Stimulated activated CD4-positive, alpha-beta T cell treated with anti-CD3 and anti-CD28 coated beads, Interleukin-15, amount 100 ng/mL, for 24 hours (primary cell): ENCODE measurements at places on chromosomes 1 and 21.

DNA sequence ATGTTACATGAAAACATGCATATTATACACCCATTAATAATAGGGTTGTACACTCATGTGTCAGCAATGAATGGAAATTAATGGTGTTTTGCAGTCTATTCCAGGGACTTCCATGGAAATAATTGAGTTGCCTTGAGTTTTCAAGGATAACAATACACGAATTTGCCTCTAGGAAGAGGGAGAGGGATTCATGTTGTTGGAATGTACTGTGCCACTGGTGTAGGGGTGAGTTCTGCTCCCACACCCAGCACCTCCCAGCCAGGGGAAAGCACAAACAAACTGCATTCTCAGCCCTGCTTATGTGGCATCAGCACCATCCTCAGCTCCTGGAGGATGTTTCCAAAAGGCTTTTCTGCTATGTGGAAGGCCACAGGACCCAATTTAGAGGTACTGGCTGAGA, 57.8 kb downstream of the BCAR3 start:
- DNase-seq: no peak

- DNase-seq: peak; percentile 64
Observed at GRCh38 chr1:206685769-206686477, 1.2 kb downstream of the MAPKAPK2 start.

- DNase-seq: no peak
Observed at GRCh38 chr1:92985101-92985500, 23.8 kb upstream of the DIPK1A start.

DNA sequence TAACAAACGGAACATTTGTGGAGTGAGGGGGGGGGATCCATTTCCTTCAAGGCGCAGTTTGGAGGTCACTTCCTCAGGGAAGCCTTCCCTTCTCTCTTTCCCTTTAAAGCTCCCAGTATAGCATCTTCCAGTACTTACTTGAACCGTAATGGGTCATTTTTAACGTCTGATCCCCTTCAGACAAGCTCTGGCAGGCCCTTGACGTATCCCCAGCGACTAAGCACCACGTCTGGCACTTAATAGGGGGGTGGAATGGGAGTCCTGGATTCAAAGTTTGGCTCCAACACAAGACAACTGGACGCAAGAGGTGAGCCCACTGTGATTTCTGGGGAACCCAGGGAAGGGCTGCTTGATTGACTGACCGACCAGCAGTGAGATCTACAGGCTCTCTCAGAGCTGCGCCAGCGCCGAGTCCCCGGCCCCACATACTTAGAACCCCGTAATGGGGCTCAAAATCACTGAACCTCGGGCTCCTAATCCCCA, 441 bp downstream of the YARS1 start:
- DNase-seq: no peak

- no peak for DNase-seq
Observed at GRCh38 chr1:77218477-77219165, 609 bp downstream of the PIGK start.
